Mesenchymal stem cell (in vitro differentiated cells and primary cell): ENCODE measurements at places on chromosomes 3 and 15.

DNA sequence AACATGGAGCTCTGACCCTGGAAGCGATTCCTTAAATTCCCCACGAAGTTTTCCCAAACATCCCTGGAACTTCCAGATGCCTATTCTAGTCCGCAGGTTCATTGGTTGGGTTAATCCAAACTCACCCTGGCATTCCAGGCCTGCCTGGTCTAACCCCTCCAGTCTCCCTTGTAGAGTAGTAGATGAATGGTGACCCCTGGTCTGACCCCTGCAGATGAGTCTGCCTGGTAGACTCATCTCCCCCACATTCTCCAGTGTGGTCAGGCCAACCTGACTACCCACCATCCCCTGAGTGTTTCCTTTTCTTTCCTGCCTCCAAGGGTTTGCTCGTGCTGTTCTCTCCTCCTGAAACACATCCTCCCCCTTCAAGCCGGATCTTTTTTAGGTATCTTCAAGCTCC, 10.8 kb upstream of the HRH1 start:
- H3K27ac ChIP-seq = no peak overlapping the region
- H3K4me3 ChIP-seq = no peak overlapping the region
- no peaks in the 10 kb centered on the region for H3K27me3 ChIP-seq

GRCh38 chr3:104362319-104362718, 1004.4 kb upstream of the ALCAM start:
- no peaks in the 10 kb centered on the region for H3K27me3 ChIP-seq
- no peaks in the 10 kb centered on the region for H3K4me1 ChIP-seq

DNA sequence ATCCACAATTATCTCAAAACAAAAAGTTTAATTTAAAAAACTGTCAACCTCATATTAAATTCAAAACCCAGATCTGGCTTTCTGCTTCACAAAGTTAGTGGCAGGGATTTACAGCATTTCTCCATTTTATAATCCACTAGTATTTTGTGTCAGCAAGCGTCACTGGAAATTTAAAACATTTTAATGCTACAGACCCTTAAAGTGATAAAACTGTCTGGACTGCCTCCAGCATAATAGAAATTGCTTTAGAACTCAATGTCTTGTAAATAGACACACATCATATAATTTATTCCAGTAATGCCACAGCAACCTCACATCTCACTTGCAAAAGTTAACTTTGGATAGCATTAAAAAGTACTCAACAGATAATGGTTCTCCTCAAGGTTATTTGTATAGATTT, 116.1 kb downstream of the ULK4 start:
- no peak overlapping the region for H3K4me3 ChIP-seq
- no peaks in the 10 kb centered on the region for H3K4me1 ChIP-seq
- H3K27me3 ChIP-seq = no peaks in the 10 kb centered on the region
- no peak for DNase-seq
- no peaks in the 10 kb centered on the region for H3K36me3 ChIP-seq
- H3K27ac ChIP-seq = no peak overlapping the region

DNA sequence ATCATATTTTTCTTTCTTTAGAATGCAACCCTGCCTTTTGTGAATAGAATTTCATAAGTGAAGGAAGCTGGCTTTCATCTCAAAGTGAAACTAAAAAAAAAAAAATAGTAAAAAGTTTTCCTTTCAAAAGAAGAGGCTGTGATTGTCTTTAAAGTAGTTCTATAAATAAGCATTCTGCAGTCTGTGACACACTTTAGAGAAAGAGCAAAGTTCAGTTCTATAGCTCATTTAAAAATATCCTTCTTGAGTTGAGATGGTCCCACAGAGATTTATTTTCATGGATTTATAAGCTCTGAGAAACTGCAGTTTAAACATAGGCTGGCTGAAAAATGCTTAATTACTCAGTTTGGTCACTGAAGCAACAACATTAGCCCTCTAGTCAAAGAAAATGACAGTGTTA, 36.1 kb upstream of the CNTN6 start:
- H3K4me3 ChIP-seq = peak overlapping the region; percentile 14
- H3K27ac ChIP-seq = no peak overlapping the region
- peak; percentile 5 for DNase-seq
- H3K27me3 ChIP-seq = no peaks in the 10 kb centered on the region
- H3K36me3 ChIP-seq = no peaks in the 10 kb centered on the region

GRCh38 chr15:66706225-66706732, 4.2 kb downstream of the SMAD6 start:
- H3K27ac ChIP-seq = no peak overlapping the region
- DNase-seq = no peak
- H3K4me3 ChIP-seq = peak overlapping the region; percentile 99
- H3K4me1 ChIP-seq = peaks cover 34% of the 10 kb centered on the region

DNA sequence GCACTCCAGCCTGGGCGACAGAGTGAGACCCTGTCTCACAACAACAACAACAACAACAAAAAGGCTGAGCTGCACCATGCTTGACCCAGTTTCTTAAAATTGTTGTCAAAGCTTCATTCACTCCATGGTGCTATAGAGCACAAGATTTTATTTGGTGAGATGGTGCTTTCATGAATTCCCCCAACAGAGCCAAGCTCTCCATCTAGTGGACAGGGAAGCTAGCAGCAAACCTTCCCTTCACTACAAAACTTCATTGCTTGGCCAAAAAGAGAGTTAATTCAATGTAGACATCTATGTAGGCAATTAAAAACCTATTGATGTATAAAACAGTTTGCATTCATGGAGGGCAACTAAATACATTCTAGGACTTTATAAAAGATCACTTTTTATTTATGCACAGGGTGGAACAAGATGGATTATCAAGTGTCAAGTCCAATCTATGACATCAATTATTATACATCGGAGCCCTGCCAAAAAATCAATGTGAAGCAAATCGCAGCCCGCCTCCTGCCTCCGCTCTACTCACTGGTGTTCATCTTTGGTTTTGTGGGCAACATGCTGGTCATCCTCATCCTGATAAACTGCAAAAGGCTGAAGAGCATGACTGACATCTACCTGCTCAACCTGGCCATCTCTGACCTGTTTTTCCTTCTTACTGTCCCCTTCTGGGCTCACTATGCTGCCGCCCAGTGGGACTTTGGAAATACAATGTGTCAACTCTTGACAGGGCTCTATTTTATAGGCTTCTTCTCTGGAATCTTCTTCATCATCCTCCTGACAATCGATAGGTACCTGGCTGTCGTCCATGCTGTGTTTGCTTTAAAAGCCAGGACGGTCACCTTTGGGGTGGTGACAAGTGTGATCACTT, 2.0 kb downstream of the CCR5 start:
- no peaks in the 10 kb centered on the region for H3K36me3 ChIP-seq
- peaks cover 30% of the 10 kb centered on the region for H3K27me3 ChIP-seq
- no peak overlapping the region for H3K4me3 ChIP-seq
- no peaks in the 10 kb centered on the region for H3K4me1 ChIP-seq
- H3K27ac ChIP-seq = no peak overlapping the region

GRCh38 chr3:9779721-9780457, 10.1 kb upstream of the CAMK1 start:
- no peaks in the 10 kb centered on the region for H3K27me3 ChIP-seq
- DNase-seq = no peak
- H3K4me1 ChIP-seq = peaks cover 2% of the 10 kb centered on the region

DNA sequence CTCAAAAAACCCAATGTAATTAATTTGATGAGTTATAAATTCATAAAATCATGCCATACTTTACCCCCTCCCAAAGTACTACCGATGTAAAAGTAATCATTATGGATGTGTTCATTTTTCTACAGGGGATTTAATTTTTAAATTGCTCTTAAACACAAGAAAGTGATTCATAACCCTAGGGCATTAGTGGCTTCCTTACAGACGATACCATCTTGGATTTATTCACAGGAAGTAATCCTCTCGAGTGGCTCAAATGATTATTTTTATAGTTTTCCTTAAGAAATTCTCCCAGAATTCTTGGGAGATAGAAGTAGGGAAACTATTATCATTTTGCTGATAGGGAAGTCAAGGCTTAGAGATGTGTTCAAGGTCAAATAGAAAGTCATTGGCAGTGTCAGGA, 80.9 kb downstream of the PEX5L start:
- no peaks in the 10 kb centered on the region for H3K4me1 ChIP-seq
- H3K27me3 ChIP-seq = no peaks in the 10 kb centered on the region
- no peaks in the 10 kb centered on the region for H3K36me3 ChIP-seq
- no peak for DNase-seq
- no peak overlapping the region for H3K4me3 ChIP-seq

GRCh38 chr3:141452045-141452444, 34.8 kb upstream of the RASA2 start:
- no peak overlapping the region for H3K27ac ChIP-seq
- H3K27me3 ChIP-seq = no peaks in the 10 kb centered on the region
- DNase-seq = peak; percentile 73
- H3K36me3 ChIP-seq = peaks cover 21% of the 10 kb centered on the region
- H3K4me1 ChIP-seq = peaks cover 3% of the 10 kb centered on the region

DNA sequence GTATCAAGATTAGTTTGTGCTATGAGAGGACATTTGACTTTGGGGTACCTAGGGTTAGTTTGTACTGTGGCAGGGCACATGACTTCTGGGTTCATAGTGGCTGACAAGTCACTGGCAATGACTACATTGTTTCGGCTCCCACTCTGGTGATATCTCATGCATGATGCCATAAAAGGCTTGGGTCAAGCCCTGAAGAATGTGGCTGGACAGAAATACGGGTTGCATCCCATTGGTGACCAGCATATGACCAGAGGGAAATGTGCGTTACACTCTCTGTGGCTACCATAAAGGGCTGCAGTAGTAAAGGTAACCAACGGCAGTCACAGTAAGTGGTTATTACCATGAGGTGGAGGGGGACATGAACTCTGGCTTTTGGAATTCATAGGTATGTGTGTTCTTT, 18.4 kb downstream of the THOC7 start:
- no peaks in the 10 kb centered on the region for H3K27me3 ChIP-seq
- H3K27ac ChIP-seq = no peak overlapping the region
- no peak for DNase-seq
- peaks cover 1% of the 10 kb centered on the region for H3K4me1 ChIP-seq
